ENCODE measurements at places on chromosomes 3 and 15. TPM values are rescaled to one million over a fixed set of nuclear protein-coding genes. Genes with fewer than 3 reads are reported as not detected.

DNA sequence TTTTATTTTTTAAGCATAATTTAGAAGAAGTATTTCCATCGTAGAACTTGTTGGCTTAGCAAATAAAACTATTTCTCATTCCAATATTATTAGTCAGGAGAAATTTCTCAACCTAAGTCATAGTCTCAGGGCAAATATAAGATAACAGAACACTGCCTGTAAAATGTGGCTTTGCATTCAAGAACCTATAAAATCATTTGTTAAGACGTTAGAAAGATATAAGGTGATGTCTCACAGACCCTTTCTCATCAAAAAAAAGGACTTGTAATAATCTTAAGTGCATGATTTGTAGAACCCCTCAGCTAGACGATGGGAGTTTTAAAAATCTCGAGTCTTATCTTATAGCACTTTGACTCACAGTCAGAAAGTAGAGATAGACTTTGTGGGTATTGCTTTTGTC is 314.7 kb upstream of the CFAP20DC start:
- DNase-seq, result no peak
- peaks cover 3% of the 10 kb centered on the region for H3K4me1 ChIP-seq

DNA sequence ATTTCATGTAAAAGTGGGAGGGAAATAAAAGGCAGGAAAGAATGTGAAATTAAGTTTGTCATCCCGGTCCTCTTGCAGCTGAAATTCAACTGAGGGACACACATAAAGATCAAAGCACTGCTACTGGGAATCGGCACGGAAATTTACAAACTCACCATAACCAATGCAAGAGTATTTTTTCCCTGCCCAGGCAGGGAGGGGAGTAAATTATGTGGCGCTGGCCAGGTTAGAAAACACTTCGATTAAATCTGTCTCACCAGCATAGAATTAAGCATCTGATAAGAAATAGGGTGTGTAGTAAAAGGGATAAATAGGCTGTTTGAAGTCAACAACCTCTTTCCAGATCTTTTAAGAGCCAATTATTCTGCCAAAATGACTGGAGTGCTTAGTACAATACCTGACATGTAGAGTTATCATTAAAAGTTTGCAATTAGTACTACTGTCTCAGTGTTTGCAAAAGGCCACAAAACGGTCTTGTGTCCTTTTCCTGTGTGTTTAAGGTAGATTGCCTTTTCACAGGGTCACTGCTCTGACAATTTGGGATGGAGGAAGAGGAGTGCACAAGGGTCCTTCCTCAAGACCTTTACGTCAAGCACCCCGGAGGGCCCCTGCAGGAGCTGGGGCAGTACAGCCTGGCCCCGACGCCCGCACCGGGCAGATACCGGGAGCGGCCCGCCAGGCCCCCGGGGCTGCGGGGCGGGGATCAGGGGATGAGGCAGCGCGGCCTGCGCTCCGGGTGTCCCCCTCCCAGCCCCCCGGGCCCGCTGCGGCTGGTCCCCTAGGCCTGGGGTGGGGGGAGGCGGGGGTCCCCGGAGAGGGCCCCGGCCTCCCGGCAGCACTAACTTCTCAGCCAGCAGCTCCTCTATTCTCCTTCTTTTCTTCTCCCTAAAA is 651 bp downstream of the UBA3 start:
- peaks cover 53% of the 10 kb centered on the region for H3K4me1 ChIP-seq
- peak overlapping the region; percentile 89 for H3K27ac ChIP-seq
- DNase-seq, result peak; percentile 58
- H3K36me3 ChIP-seq, result peaks cover 14% of the 10 kb centered on the region
- H3K4me3 ChIP-seq, result peak overlapping the region; percentile 86

- H3K36me3 ChIP-seq, result no peaks in the 10 kb centered on the region
- peaks cover under 1% of the 10 kb centered on the region for H3K4me1 ChIP-seq
- H3K27ac ChIP-seq, result no peak overlapping the region
- H3K27me3 ChIP-seq, result peaks cover 38% of the 10 kb centered on the region
- no peak overlapping the region for H3K4me3 ChIP-seq
- DNase-seq, result no peak
Measured at GRCh38 chr3:194064380-194065332, 71.3 kb upstream of the HES1 start.

- no peak overlapping the region for H3K4me3 ChIP-seq
- peaks cover 11% of the 10 kb centered on the region for H3K27me3 ChIP-seq
- H3K36me3 ChIP-seq, result no peaks in the 10 kb centered on the region
- no peak overlapping the region for H3K27ac ChIP-seq
- peaks cover 7% of the 10 kb centered on the region for H3K4me1 ChIP-seq
Measured at GRCh38 chr15:42033214-42033873, 12.5 kb upstream of the PLA2G4E start.

DNA sequence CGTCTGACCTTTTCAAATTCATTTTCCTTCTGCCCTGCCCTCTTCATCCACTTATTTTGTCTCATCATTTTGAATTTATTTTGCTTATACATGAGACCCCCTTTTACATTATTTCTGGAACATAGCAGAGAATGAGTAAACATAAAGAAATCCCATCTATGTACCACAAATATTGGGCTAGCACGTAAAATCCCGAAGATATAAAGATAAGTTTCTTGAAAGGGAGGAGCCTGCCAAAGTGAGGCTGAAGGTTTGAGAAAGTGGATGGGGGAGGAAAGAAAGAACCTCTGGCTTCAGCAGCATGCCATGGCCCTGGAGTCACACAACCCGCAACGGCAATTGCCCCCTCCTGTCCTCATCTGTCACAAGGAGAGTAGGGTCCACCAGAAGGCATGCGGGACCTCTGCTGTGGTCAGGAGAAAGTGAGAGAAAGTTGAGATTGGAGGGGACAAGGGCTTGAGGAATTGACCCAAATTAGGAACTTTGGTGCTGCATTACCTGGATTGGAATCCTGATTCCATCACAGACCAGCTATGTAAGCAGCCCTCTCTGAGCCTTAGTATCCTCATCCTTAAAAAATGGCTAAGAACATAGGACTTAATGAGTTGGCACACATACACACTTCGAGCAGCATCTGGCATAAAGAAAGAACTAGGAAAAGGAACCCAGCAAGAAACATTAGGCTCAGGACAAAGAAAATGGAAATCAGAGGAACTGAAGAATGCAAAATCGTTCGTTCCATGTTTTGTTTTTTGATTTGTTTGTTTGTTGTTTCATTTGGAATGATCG is 53.7 kb upstream of the GYG1 start:
- no peaks in the 10 kb centered on the region for H3K36me3 ChIP-seq
- H3K4me3 ChIP-seq, result no peak overlapping the region
- DNase-seq, result no peak
- H3K27ac ChIP-seq, result no peak overlapping the region

- no peaks in the 10 kb centered on the region for H3K27me3 ChIP-seq
- no peak overlapping the region for H3K4me3 ChIP-seq
- no peak for DNase-seq
- no peak overlapping the region for H3K27ac ChIP-seq
Measured at GRCh38 chr3:15808679-15809310, 11.0 kb upstream of the ANKRD28 start.

DNA sequence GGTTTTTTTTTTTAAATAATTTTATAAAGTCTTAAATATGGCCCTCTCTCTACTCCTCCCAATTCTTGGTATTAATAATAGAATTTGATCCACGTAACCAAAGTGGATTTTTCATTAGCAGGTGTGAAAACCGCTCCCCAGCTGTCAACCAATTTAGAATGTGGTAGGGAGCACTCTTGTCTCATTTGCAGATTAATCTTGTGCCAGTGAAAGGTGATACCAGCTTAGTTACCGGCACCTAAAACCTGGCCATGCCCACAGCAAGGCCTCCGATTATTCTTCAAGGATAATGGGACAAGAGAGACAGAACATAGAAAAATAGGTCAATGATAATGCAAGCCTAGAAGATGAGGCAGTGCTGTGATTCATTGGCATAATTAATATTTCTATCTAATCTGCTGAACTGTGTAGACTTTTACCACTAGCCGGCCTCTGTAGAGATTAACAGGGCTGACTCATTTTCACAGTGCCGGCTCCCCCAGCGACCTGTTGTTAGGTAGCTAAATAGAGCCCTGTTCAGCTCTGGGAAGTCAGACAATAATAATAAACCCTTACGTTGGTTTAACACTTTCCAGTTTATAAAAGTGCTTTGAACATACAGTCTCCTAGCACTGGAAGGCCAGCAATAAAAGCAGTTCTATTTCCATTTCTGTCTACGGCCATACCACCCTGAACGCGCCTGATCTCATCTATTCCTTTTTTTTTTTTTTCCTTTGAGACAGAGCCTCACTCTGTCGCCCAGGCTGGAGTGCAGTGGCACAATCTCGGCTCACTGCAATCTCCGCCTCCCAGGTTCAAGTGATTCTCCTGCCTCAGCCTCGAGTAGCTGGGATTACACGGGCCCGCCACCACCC is 102.9 kb downstream of the SHQ1 start:
- peaks cover 23% of the 10 kb centered on the region for H3K36me3 ChIP-seq
- H3K27me3 ChIP-seq, result no peaks in the 10 kb centered on the region
- H3K4me3 ChIP-seq, result no peak overlapping the region
- no peak overlapping the region for H3K27ac ChIP-seq

The SYNPR gene
- not detected for total RNA-seq

DNA sequence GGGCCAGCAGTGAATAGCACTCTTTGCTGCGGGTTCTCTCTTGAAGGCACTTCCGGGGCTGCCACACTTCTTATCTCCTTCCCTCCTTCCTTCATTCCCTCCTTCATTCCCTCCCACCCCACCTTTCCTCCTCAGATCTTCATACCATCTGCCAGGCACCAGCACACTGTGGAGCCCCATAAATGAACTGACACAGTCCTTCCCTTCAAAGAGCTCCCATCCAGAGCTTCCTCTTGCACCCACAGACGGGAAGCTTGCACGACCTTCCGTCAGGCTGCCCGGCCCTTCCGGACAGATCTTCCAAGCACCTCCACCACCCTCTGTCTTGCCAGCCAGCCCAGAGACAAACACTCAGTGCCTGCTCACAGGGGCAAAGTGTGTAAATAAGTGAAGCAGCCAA is 65.4 kb upstream of the HERC1 start:
- no peaks in the 10 kb centered on the region for H3K36me3 ChIP-seq
- peaks cover 41% of the 10 kb centered on the region for H3K4me1 ChIP-seq

- peak; percentile 75 for DNase-seq
- peak overlapping the region; percentile 87 for H3K27ac ChIP-seq
- H3K4me1 ChIP-seq, result peaks cover 36% of the 10 kb centered on the region
- no peaks in the 10 kb centered on the region for H3K27me3 ChIP-seq
- peak overlapping the region; percentile 7 for H3K4me3 ChIP-seq
- H3K36me3 ChIP-seq, result peaks cover 18% of the 10 kb centered on the region
Measured at GRCh38 chr15:68783226-68784058, 37.3 kb downstream of the ANP32A start.
